Lung (tissue), 17 donors: ENCODE measurements at places on chromosomes 2 and 18.

DNA sequence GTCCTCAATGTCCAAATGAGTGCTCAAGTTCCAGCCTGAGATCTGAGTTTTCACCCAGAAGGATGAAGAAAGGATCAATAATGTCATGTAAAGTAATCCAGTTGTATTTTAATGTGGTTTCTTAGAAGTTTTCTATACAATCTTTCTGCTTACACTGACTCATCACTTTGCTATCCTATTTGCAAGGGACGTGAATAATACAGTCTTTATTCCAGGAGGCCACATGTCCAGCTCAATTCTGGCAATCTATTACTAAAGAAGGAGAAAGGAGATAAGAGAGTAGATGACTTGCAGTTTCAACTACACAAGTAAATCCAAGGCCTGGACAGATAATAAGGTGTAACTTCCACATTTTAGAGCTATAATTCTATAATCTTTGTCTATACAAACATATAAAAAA lies 601.1 kb upstream of the SETBP1 start:
- H3K4me3 ChIP-seq, result no peak overlapping the region
- no peaks in the 10 kb centered on the region for H3K4me1 ChIP-seq
- no peaks in the 10 kb centered on the region for H3K36me3 ChIP-seq
- no peaks in the 10 kb centered on the region for H3K27me3 ChIP-seq
- no peak for DNase-seq
- H3K27ac ChIP-seq, result no peak overlapping the region

DNA sequence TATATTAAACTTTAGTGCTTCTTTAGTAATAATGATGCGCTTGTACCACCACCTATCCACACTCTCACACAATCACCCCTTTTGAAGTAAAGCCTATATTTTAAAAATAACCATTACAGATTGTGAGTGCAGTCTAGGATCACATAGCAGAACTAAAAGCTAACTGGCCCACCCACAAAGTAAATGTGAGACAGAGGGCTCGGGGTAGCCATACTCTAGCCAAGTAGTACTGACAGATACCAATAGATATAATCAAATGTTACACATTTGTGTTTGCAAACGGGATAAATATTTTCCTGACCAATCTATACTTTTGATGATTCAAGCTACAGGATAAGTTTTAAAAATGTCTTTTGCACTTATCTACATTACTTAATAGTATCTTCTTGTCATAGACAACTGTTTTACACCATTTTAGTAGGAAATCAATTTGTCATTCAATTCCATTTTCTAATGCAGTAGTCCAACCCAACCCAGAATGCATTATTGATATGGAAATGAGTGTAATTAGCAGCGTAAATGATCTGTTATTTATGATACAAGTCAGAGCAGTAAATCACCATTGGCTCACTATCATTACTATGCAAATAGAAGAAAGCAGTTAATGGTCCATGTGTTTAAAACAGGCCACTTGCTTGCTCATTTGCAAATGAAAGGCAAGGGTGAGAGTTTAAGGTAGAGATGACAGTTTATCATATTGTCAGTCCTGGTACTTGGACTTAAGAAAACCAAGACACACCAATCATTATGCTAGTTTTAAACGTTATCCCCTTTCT lies 111.8 kb downstream of the ERBB4 start:
- no peaks in the 10 kb centered on the region for H3K4me1 ChIP-seq
- no peak overlapping the region for H3K4me3 ChIP-seq
- H3K27me3 ChIP-seq, result no peaks in the 10 kb centered on the region
- no peak overlapping the region for H3K27ac ChIP-seq
- H3K36me3 ChIP-seq, result no peaks in the 10 kb centered on the region

GRCh38 chr2:86492048-86492453 lies 50.9 kb downstream of the KDM3A start:
- no peaks in the 10 kb centered on the region for H3K4me1 ChIP-seq
- H3K36me3 ChIP-seq, result peaks cover 48% of the 10 kb centered on the region
- H3K27ac ChIP-seq, result no peak overlapping the region
- no peaks in the 10 kb centered on the region for H3K27me3 ChIP-seq

DNA sequence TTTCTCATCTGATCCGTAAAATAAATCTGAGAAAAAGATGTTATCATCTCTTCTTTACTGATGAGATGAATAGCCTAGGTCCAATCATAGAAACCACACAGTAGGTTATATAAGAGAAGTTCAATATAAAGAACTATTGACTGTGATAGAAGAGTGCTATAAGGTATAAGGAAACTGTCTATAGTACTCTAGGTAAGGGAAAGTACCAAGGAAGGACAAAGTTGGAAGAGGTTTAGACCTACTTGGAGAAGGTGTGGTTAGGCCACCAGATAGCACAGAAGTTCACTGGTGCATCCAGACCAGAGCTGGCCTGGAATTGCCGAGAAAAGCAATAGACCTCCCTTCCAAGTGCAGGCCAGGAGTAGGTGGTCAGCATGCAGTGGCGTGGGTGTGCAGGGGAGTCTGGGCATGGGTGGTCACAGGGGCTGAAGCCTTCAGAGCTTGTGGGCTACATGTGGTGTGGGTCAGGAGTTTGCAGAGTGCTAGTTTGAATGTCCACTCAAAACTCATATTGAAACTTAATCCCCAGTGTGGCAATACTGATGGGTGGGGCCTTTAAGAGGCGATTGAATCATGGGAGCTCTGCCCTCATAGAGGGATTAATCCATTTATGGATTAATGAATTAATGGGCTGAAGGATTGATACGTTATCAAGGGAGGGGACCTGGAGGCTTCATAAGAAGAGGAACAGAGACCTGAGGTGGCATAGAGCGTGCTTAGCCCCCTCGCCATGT lies 86.3 kb downstream of the ALPK2 start:
- H3K27me3 ChIP-seq, result no peaks in the 10 kb centered on the region
- no peak for DNase-seq
- H3K36me3 ChIP-seq, result no peaks in the 10 kb centered on the region
- H3K4me3 ChIP-seq, result no peak overlapping the region

GRCh38 chr2:174025271-174026121 lies 60.3 kb upstream of the SP3 start:
- H3K4me3 ChIP-seq, result no peak overlapping the region
- no peaks in the 10 kb centered on the region for H3K36me3 ChIP-seq
- peaks cover 6% of the 10 kb centered on the region for H3K4me1 ChIP-seq
- peak overlapping the region; percentile 76 for H3K27ac ChIP-seq
- no peaks in the 10 kb centered on the region for H3K27me3 ChIP-seq

- no peaks in the 10 kb centered on the region for H3K36me3 ChIP-seq
- no peak overlapping the region for H3K4me3 ChIP-seq
- H3K27me3 ChIP-seq, result no peaks in the 10 kb centered on the region
- no peak overlapping the region for H3K27ac ChIP-seq
- peaks cover 8% of the 10 kb centered on the region for H3K4me1 ChIP-seq
These were observed 29.8 kb upstream of the LRRC30 start for GRCh38 chr18:7201096-7201495.

- DNase-seq, result no peak
- H3K4me3 ChIP-seq, result no peak overlapping the region
- H3K27me3 ChIP-seq, result no peaks in the 10 kb centered on the region
- no peak overlapping the region for H3K27ac ChIP-seq
- H3K4me1 ChIP-seq, result peaks cover 3% of the 10 kb centered on the region
These were observed 29.4 kb upstream of the ZNF516 start for GRCh38 chr18:76524477-76524876.
